ENCODE measurements at places on chromosomes 3 and 15.
A peak's percentile ranks its signal among the peaks of the same experiment; 100 is the strongest.

DNA sequence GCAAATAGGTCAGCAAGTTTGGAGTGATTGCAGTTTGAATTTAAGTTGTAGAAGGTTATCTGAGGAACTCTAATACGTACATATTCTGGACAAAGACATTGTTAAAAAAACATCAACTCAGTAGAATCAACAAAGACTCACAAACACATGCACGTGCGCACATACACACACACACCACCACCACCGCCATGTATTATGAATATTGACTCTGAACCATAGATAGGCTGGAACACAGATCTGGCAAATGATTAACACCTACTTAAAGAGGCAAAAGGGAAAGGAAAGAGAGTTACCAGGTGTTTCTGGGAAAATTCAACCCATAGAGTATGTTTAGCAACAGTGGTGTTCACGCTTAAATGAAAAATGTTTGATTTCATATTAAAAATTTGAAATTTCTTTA is 334.2 kb upstream of the ALCAM start:
- DNase-seq = no peak

DNA sequence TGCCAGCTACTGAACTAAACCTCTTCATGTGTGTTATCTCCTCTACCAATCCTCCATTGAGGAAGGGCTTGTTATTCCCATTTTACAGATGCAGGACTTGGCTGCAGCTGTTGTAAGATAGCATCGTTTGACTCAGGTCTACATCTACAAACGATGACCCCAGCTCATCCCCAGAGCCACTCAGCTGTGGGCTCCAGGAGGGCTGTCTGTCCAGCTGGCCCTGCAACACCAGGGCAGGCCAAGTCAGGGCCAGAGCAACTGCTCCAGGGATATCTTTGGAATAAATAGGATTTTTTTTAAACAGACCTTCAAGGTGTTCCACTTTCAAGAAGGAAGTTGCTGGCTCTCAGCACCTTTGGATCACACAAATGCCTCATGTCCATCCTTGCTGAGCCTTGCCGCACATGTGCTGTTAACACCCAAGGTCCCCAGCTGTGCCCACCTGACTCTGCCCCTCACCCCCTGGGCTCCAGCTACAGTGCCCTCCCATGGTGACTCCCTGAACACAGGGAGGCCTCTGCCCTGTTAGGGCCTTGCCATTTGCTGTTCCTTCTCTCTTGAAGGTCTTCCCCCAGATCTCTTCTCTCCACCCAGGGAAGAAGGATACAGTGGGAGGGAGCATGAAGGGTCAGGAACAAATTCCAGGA is 31.0 kb downstream of the ALDH1L1 start:
- DNase-seq = no peak

DNA sequence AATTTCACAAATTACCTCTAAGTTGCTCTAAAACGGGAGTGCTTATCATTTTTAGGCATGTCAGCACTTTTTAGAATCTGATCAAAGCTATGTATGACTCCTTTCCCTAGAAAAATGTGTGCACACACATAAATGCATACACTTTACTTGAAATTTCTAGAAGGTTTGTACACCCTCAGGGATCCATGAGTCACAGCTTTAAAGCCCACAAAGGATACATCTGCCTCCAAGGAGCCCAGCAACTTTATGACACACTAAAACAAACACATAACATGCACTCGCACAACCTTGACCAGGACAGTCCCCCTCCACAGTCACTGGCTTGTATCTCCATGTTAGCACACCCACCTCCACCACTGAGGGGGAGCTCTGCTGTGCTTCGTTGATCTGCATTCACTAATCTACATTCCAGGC is 722.0 kb upstream of the CFAP20DC start:
- no peak for DNase-seq

DNA sequence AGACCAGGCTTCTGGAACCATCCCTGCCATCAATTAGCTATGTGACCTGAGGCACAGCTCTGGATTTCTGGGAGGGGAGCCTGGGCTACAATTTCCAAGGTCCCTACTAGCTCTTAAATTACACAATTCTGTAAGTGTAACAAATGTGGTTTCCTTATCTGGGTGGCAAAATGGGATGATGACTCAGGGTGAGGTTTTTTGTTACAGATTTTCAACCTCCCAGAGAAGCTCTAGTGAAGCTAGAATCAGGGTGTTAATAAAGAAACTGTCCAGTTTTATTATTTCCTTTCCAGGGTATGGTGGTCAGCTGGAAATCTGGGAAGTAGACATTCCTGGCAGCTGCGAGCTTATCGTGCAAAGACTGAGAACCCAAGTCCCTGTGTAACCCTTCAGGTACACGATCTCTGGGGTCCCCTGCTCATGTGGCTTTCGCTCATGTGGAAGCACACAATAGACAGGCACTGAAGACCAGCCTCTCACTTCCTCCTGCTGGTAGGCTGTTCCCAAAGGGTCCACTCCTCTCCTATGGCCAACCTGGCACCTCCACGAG is 7.3 kb downstream of the RAB27A start:
- DNase-seq = no peak

DNA sequence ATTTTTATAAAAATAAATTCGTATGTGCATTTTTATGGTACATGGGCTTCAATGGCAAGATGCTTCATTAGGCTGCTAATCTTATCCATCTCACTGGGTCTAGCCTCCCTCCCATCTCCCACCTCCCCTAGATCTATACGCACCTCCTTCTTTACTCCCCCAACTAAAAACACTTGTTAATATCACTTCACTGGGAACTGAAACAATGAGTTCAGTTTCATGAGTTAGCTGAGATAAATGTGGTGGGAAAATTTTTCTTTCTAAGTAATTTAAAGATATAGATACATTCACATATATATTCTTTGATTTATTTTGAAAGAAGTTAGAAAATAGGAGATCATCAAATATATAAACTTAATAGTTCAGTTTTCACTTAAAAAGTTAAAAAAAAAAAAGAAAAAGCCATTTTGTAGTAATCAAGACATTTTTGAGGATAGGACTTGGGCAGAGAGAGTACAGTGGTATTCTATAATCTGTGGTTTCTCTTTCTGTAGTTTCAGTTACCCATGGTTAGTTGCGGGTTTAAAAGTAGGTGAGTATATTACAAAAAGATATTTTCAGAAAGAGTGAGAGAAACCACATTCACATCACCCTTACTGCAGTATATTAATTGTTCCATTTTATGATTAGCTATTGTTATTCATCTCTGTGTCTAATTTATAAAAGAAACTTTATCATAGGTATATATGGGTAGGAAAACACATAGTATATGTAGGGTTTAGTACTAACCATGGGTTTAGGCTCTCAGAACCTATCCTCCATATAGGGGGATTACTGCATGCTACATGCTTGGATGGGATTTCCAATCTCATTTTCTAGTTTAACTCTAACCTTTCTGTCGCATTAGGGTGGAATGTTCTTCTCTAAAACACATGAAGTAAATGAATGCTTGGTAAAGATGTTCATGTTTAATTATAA is 316.0 kb upstream of the CBLB start:
- DNase-seq = no peak

DNA sequence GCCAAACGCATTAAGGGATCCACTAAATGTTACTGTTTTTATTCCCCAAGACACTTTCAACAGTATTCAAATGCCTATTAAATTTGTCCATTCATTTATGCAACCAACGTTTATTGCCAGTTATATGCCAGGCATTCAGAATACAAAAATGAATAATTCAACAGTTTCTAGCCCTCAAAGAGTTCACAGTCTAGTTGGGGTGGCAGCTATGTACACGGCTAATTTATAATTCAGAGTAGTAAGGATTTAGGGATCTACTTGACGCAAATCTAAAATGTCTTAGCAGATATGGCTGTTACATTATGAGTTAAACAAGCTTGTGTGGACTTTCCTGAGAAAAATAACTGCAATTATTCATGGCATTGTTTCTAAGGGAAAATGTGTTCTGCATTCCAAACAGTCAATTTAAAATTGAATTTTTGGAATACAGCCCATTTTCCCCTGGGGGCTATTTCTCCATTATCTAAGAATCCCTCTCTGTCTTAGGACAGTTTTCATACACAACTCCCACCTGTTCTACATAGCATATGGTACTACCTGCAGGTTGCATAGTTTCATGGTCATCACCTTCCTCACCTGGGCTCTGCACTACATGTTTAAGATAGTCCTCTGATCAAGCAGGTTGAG is 11.5 kb upstream of the MSL2 start:
- no peak for DNase-seq

DNA sequence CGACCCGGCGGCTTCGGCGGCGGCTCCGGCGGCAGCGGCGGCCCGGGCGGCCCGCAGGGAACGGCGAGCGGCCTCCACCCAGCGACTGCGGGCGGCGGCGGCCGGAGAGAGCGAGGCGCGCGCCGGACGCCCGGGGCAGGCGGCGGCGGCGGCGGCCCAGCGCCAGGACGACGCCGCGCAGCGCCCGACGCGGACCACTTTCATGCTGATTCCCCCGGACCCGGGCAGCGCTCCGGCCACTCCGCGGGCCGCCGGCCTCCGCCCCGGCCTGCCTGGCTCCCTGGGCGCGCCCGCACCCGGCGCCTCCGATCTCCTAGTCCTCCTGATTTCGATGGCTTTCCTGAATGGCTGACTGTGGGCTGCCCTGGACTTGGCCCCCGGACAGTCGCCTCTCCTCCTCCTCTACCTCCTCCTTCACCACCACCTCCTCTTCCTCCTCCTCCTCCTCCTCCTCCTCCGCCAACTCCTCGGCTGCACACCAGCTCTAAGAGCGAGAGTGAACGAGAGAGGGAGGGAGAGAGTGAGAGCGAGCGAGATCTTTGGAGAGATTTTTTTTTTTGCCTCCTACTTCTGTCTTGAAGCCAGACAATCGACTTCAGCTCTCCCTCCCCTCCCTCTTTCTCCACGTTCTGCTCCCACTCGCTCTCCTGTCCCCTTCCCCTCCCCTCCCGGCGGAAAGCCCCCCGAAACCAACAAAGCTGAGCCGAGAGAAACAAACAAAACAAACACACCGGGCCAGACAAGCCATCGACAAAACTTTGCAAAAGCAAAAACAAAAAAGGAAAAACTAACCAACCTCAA is 844 bp downstream of the NR2F2 start:
- no peak for DNase-seq

DNA sequence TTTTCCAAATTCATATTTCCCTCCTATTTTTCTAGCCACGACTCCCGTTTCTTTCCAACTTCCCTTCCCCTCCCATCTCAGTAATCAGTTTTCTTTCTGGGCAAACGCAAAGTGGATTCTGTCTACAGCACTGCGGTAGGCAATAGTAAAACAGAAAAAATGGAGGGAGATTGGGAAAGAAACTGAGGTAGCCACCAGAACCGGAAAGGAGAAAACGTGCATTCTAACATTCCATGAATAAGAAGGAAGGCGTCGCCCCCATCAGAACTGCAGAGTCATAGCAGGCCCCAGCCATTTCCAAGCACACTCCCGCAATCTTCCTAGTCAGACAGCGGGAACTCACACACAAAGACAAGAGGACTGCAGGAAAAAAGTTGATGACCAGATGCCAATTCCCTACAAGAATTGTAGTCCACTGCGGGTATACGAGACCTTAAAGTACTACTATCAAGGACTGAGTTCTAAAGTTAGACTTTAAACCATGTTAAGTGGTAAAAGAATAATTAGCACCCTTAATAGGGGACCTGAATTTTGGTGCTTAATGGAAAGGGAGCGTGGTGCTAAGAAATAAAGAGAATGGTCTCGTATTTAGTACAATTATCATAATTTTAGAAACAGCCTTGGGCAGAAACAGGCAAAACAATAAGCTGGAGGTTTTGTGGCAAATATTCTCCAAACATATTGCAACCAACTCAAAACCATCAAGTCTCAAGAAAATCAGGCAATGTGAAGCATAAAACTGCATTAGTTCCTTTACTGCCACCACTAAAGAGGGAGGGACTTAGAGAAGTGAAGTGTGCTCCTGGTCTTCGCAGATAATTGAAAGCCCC is 1.4 kb downstream of the PFN2 start:
- DNase-seq = peak; percentile 86

DNA sequence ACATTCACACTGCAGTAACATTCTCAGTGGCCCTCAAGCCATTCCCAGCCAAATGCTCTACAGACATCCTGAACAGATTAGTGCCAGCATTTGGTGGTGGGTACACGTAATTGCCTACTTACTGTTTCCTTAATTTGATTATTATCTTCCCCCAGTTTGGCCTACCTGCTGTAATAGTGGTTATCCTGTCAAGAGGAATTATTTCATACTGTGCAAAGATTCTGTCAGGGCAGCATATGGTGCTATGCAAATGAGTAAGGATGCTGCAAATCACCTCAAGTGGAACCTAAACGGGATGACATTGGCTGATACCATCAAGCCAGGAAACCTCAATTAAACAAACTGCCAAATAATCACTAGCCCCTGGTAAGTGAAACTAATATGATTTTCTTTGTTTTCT is 88.7 kb downstream of the SEMA6D start:
- DNase-seq = no peak

DNA sequence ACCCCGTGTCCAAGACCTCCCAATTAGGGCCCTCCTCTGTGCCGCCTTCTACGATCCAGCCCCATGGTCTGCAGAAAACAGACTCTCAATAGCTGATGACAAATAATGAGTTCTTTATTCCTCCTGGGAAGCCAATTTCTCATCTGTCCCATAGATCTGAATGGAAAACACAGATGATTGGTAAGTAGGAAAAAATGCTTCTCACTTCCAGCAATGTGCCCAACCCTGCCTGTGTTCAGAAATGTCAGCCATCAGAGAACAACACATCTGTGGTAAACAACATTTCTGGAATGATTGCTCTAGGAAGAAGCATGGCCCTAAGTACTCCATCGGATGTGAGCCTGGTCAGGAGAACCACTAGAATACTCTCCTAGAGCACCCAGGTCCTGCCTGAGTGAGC is 240.5 kb upstream of the HES1 start:
- no peak for DNase-seq

DNA sequence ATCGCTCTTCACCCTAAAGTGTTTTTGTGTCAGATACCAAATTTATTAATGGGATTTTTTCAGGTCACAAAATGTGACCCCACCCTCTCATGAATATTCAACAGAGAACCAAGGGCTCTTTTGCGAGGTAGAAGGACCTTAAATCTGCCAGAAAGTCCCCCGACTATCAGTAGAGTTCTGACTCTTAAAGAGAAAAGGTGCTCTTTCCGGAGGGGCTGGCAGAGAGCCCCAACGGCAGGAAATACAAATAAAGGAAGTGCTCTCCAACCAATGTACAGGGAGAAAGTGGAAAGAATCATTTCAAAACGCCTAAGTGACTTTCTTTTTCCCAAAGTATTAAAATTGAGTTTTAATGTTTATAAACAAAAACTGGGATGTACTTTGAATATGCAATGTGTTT is 517.2 kb downstream of the FOXP1 start:
- DNase-seq = no peak

GRCh38 chr3:186477876-186478275 is 66.3 kb downstream of the CRYGS start:
- DNase-seq = no peak

DNA sequence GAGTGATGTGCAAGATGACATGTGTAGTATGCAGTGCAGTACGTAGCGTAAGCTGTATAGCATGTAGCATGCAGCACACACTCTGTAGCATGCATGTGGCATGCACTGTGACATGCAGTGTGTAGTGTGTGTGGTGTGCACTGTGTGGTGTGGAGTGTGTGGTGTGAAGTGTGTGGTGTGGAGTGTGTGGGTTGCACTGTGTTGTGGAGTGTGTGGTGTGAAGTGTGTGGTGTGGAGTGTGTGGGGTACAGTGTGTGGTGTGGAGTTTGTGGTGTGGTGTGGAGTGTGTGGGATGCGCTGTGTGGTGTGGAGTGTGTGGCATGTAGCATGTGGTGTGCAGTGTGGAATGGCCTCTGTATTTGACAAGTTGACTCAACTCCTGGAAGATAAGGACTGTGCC is 39.2 kb downstream of the ROPN1B start:
- DNase-seq = no peak

- DNase-seq = no peak
These were observed 359.8 kb downstream of the C3orf38 start for GRCh38 chr3:88509582-88509981.

- DNase-seq = no peak
These were observed 41.2 kb downstream of the GJD2 start for GRCh38 chr15:34713635-34714034.
